ENCODE measurements at places on chromosomes 1 and 21.

DNA sequence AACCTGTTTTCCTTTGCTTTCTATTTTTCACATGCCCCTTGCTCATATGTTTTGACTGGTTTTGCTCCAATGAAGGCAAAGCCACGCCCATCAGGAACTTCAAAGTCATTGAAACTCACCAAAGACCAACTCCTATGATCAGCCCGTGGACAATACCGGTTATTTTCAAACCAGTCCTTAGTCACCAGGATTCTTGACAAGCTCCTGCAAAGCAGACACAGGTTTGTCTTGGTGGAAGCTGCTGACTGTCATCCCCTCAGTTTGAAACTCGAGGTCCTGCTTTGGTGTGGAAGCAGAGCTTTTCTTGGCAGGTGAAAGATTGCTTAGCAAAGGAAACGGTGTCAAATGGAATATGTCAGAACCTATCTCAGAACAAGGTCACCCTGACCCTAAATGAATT, 384.7 kb upstream of the CXADR start:
- DNase-seq: no peak

DNA sequence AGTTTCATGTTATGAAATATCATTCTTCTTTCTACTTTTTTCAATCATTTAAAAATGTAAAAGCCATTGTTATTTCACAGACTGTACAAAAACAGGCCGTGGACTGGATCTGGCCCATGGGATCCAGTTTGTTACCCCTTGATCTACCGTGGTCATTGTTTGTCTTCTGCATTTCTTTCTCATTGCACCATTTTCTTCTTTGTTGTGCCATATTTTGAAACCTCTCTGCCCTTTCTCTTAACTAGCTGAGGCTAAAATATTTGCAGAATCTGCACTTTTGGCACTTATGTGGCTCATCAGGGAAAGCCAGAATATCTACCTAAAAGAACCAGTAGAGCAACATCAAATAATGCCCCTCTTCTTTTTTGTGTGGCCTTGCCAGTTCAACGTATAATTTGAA, 50.5 kb downstream of the DNAJC6 start:
- DNase-seq: no peak

GRCh38 chr1:221309723-221310122, 430.5 kb downstream of the HLX start:
- no peak for DNase-seq

GRCh38 chr1:26618561-26618960, 77.3 kb upstream of the ARID1A start:
- DNase-seq: no peak

DNA sequence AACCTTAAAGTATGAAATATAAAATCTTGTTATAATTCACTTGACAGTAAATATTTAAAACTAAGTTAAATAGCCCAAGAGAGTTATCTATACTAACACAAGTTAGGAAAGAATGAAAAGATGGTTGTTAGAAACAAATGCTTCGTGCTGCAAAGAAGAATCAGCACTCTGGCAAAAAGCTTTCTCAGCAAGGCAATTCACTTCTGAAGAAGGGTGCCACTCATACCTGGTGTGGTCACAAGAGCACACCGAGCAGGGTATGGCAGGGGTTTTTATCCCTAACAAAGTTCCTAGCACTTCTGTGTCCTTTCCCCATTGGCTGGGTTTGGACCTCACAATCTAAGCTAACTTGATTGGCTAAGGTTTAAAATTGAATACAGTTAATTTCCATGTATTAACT, 121.0 kb downstream of the MAGI3 start:
- DNase-seq: no peak

DNA sequence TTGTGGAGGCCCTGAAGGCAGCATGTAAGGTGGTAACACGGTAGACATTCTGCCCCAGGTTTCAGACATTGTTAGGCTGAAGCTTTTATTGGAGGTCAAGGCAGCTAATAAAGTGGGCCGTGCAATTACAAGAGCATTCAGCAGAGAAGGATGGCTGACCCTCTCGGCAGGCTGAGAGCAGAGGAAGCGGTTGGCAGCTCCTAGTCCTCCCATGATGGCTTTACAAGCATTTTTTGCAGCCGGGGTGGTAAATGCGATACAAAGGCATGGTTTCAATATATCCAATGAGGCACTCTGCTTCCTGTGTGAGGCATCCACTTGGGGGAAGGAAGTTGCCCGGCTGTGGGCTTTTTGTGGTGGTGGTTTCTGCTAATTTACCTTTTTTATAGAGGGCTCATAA, 14.6 kb downstream of the KIF26B start:
- DNase-seq: no peak

GRCh38 chr1:234604495-234605398, 5.2 kb downstream of the IRF2BP2 start:
- DNase-seq: no peak

- DNase-seq: no peak
Observed at GRCh38 chr1:198530953-198531352, 9.5 kb downstream of the ATP6V1G3 start.

Measured in hippocampal formation (tissue), 2 donors.